ENCODE measurements at places on chromosomes 2 and 18. TPM values are rescaled to one million over a fixed set of nuclear protein-coding genes. Genes with fewer than 3 reads are reported as not detected.

DNA sequence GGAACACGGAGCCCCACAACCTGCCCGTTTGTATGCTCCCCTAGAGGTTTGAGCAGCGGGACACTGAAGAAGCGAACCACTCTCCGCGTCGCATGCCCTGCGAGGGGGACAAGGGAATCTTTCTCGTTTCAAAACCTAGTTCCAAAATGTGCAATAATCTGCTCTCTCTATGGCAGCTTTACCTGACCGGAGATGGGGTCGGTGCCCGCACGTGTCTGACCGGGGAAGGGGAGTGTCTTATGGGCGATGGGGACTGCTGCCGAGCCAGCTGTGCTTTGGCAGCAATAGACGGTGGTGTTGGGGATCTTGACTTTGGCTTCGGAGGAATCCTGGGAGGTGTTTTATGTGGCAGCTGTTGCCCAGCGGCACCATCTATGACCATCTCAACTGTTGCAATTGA lies 7.9 kb downstream of the TTN start:
- H3K4me3 ChIP-seq = no peak overlapping the region
- no peaks in the 10 kb centered on the region for H3K36me3 ChIP-seq
- no peak overlapping the region for H3K27ac ChIP-seq

- DNase-seq = no peak
- no peak overlapping the region for H3K27ac ChIP-seq
- no peaks in the 10 kb centered on the region for H3K27me3 ChIP-seq
- no peaks in the 10 kb centered on the region for H3K36me3 ChIP-seq
Measured at GRCh38 chr18:48084858-48085257, 154.4 kb upstream of the SMAD2 start.

Gene MIB1
- 90.9 TPM for total RNA-seq

- no peak for DNase-seq
- no peaks in the 10 kb centered on the region for H3K36me3 ChIP-seq
- no peak overlapping the region for H3K4me3 ChIP-seq
- no peak overlapping the region for H3K27ac ChIP-seq
- no peaks in the 10 kb centered on the region for H3K4me1 ChIP-seq
Measured at GRCh38 chr2:34627003-34627402, 1027.9 kb upstream of the FAM98A start.

DNA sequence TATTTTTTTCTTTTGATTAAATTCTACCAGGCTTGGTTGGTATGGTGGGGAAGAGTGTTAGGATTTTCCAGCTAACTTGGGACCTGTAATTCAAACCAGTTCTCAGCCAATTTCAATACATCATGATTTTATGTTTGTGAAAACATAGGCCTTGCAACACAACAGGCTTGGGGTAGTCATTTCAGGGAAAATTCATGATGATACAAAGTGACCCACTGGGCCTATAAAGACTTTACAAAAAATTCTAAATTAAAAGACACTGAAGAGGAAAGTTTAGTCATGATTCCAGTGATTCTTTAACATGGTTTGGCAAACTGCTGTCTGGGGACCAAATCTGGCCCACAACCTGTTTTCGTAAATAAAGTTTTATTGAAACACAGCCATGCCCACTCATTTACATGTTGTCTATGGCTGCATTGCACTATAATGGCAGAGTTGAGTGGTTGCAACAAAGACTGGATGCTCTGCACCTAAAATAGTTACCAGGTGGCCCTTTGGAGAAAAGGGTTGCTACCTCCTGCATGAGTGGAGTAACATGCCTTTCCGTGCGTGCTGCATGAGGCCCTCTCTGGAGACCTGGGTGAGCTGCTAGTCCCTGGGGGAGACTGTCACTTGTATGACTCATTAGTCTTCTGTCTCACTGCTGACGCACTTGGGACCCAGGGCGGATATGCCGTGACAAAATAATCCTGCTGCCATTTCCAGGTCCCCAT lies 73.6 kb downstream of the NPAS2 start:
- peaks cover 8% of the 10 kb centered on the region for H3K4me1 ChIP-seq
- H3K4me3 ChIP-seq = no peak overlapping the region
- H3K27me3 ChIP-seq = no peaks in the 10 kb centered on the region
- no peak for DNase-seq
- no peaks in the 10 kb centered on the region for H3K36me3 ChIP-seq

Gene RELCH
- 21.2 TPM for total RNA-seq

Gene DCTN1
- total RNA-seq = 202 TPM

DNA sequence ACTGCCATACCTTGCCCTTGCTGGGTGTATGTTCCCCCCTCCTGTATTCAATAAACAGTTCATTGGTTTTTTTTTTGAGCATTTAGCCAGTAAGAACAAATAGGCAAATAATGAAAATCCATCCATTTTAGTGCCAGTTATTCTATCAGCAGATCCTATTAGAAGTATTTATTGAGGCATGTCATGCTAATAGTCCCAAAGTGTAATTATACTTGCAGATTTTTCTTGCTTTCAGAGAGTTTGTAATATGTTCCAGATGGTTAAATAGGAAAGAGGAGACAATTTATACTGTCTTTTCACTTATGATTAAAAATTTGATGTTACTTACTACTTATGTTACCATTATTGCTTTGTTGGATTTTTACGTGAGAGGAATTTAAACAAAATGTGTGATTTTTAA lies 127.6 kb downstream of the NCOA1 start:
- no peaks in the 10 kb centered on the region for H3K36me3 ChIP-seq
- H3K4me1 ChIP-seq = no peaks in the 10 kb centered on the region
- DNase-seq = no peak
- H3K27ac ChIP-seq = no peak overlapping the region

GRCh38 chr2:153476491-153476815 lies 2.1 kb downstream of the RPRM start:
- peak overlapping the region; percentile 92 for H3K4me3 ChIP-seq
- H3K36me3 ChIP-seq = no peaks in the 10 kb centered on the region
- DNase-seq = no peak
- H3K27me3 ChIP-seq = peaks cover 59% of the 10 kb centered on the region
- H3K27ac ChIP-seq = no peak overlapping the region

DNA sequence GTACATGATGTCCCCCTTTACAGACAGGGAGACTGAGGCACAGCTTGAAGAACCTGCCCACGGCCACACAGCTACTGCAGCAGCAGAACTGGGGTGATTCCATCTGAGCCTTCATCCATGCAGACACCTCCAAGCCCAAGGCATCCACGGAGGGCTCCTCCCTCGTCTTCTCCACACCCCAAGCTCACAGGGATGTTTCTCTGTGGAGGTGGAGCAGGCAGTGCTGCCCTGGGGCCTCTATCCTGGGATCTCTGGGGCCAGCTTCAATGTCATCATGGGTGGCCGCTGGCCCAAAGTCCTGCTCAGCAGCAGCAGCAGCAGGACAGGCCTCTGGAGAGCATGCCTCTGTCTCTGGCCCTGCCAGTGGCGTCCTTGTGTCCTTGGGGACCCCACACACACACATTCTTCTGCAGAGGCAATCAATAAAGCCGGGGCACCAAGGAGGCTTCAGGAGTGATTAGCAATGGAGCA lies 31.2 kb downstream of the ADI1 start:
- no peak overlapping the region for H3K4me3 ChIP-seq
- peak overlapping the region; percentile 27 for H3K27ac ChIP-seq
- peaks cover 11% of the 10 kb centered on the region for H3K36me3 ChIP-seq
- no peak for DNase-seq
- H3K4me1 ChIP-seq = peaks cover 33% of the 10 kb centered on the region
- no peaks in the 10 kb centered on the region for H3K27me3 ChIP-seq

DNA sequence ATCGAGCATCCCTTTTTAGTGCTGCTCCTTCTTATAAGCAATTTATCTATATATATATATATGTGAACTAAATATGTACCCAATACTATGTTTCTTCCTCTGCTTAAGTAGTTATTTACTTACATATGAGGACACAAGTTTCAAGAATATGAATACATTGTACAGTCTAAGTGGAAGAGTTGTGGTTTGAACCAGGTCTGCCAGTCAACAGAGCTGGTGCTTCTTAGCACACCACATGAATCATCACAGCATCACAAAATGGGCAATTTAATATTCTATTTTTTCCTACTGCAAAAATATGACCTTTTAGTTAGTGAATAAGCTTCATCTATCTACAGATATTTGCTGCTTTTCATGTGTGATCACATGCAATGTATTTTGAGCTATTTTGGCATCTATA lies 64.4 kb upstream of the SPAG16 start:
- no peaks in the 10 kb centered on the region for H3K36me3 ChIP-seq
- H3K4me1 ChIP-seq = no peaks in the 10 kb centered on the region
- H3K4me3 ChIP-seq = no peak overlapping the region
- no peaks in the 10 kb centered on the region for H3K27me3 ChIP-seq
- DNase-seq = no peak
- no peak overlapping the region for H3K27ac ChIP-seq

Gene TMEFF2
- 1.8 TPM for total RNA-seq

Gene LYPD6B
- total RNA-seq = not detected

GRCh38 chr2:9164112-9164608 lies 42.5 kb upstream of the ASAP2 start:
- no peak overlapping the region for H3K4me3 ChIP-seq
